Activated naive CD4-positive, alpha-beta T cell treated with anti-CD3 and anti-CD28 coated beads, Interleukin-2, amount 50 U/mL, for 72 hours (primary cell): ENCODE measurements at places on chromosomes 13 and 19. TPM values are rescaled to one million over a fixed set of nuclear protein-coding genes. Genes with fewer than 3 reads are reported as not detected.
A peak's percentile ranks its signal among the peaks of the same experiment; 100 is the strongest.

ZNF793 gene
- 4.5 TPM for total RNA-seq

SOX21 gene
- total RNA-seq: not detected

SYCN gene
- not detected for total RNA-seq

ZNF444 gene
- 25.9 TPM for total RNA-seq

DNA sequence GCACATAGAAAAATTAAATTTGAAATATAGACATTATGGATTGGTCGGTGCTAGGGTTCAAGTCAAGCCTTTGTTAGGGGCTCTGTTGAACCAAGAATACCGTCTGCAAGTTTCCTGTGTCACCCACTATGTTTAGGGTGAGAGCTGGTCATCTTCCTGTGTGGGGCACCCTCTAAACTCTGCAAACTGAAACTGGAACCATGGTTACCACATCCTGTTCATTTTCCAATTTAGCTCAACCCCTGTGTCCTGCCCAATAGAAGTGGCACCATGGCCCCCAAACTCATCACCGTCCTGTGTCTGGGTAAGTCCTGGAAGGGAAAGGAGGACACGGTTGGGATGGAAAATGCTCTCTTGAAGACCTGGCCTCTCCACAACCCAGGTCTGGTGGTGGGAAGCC lies 29.9 kb downstream of the LAIR2 start:
- no peak for DNase-seq

- DNase-seq: no peak
Observed at GRCh38 chr19:48619692-48620585, 633 bp downstream of the SPHK2 start.

DNA sequence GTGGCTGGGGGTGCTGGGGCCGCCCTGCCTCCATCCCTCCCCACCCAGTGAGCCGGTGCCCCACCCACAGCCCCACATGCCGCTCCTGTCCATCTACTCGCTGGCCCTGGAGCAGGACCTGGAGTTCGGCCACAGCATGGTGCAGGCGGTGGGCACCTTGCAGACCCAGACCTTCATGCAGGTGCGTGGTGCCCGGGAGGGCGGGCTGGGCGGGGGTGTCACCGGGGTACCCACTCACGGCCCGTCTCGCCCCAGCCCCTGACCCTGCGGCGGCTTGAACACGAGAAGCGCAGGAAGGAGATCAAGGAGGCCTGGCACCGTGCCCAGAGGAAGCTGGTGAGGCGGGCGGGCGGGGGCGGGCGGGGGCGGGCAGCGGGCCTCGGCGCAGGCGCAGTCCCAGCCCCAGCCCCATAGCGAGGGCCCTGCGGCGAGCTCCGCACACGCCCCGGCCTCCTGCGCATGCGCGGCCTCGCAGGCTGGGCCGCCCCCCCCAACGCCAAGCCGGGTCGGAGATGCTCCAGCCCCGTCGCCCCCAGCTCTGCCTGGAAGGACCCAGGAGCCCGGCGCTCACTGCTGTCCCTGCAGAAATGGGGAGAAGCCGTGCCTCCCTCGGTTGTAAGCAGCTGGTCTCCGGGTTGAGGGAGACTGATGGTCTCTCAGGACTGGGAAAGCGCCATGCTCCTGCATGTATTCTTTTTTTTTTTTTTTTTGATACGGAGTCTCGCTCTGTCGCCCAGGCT lies 7.7 kb downstream of the ARHGAP45 start:
- peak; percentile 86 for DNase-seq

DNA sequence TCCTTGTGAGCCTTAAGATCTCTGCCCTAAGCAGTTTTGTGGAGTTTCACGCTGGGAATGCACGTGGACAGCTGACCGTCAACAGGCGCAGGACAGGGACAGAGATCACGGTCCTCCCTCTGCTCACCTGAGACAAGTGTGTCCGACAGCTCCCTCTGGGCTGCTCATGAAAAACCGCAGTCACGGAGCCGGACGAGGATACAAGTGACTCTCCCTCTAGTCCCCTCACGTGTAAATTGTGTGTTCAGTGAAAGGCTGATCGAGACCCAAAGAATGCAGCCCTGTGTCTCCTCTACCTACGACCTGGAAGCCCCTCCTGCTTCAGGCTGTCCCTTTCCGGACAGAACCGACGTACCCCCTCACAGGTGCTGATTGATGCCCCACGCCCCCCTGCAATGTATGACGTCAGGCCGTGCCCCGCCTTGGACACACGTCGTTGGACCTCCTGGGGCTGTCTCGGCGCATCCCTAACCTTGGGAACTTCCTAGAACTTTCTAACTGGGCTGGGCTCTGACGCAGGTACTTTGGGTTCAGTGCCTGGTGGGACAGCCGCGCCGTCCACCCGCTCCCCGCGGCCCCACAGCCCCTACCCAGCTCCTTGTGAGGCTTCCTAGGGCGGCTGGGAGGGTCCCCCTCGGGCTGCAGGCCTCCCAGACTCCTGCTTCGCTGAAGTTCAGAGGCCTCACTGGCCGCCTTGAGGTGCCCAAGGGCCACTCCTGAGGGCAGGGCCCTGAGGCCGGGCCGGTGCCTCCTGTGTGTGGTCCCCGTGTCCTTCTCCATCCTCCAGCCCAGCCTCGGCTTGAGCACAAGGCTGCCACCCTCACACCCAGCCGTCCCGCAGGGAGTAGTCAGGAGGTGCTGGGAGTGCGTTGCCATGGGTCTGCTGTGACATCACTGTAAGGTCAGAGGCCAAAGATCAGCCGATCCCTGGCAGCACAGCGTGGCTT lies at the start of gene C13orf46:
TSS of gene C13orf46 (minus strand) at position 859 of the 947 bp plus-strand sequence. CDS start at position 780, 79 bp downstream.
- no peak for DNase-seq

- DNase-seq: no peak
Observed at GRCh38 chr13:38415233-38415632, 65.6 kb downstream of the UFM1 start.

DNA sequence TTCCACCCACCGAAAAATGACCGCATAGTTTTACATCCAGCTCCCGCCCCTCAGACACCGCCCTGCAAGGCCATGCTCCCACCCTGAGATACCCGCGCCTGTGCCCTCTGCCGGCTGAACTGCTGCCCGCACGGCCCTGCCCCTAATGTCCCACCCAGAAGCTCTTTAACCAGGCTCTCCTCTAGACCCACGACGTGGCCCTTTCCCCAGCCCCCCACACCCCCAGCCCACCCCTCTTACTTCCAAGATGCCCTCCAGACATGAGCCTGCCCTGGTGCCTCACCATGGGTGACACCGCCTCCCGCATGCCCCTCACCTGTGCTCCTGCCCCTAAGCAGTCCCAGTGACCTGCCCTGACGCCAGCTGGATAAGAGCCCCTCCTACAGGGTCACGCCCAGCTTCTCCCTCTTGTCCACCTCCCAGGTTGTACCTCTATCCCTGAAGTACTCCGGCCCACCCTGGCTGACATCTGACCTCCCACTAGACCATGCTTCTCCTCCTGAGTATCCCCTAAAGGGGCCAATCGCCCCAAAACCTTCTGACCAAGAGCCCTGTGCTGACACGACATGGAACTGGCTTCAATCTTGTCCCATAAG lies 51.2 kb downstream of the COLGALT1 start:
- no peak for DNase-seq

DNA sequence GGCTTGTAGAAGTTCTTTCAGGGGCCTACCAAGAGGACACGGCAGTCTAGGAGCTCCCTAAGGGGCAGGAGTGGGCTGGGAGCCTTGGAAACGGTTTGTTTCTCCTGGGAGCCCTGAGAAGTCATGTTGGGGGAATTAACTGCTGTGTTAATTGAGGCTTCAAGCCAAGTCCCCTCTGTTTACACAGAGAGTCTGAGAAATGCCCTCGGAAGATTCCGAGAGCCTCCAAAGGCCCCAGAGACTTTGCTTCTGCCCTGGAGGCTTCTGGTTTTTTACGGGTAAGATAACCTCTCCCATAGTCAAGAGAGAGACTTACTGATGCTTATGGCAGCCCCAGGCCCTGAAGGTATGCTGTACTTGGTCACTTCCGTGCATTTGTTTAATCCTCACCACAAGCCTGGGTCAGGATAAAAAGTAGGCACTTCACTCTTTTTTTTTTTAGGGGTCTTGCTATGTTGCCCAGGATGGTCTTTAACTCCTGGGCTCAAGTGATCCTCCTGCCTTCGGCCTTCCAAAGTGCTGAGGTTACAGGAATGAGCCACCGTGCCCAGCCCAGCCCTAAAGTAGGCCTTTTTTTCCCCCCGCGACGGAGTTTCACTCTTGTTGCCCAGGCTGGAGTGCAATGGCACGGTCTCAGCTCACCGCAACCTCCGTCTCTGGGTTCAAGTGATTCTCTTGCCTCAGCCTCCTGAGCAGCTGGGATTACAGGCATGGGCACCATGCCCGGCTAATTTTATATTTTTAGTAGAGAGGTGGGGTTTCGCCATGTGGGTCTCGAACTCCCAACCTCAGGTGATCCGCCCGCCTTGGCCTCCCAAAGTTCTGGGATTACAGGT lies 15.2 kb downstream of the IER2 start:
- no peak for DNase-seq

DNA sequence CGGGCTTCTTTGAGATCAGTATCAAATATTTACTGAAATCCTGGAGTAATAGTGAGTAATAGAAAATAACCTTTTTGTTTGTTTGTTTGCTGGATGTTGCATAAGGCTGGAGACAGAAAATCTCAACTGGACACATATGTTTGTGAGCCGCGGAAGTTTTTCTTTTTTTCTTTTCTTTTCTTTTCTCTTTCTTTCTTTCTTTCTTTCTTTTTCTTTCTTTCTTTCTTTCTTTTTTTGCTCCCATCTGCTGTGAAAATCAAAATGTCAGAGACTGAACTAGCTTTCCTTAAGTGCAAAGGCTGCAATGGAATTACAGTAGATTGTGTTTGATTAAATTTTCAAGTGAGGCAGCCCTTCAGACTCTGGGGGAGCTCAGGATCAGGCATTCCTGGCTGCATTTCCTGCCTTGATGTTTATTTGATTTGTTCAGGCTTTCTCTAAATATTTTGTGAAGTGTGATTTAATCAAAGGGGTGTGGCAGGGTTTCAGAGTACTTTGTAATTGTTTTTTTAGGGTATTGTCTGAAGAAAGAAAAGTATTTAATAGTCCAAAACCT lies 319 bp downstream of the FRY start:
- DNase-seq: no peak

- DNase-seq: no peak
Observed at GRCh38 chr19:48491793-48492123, 19.9 kb downstream of the LMTK3 start.
